ENCODE measurements at places on chromosomes 3 and 15.

DNA sequence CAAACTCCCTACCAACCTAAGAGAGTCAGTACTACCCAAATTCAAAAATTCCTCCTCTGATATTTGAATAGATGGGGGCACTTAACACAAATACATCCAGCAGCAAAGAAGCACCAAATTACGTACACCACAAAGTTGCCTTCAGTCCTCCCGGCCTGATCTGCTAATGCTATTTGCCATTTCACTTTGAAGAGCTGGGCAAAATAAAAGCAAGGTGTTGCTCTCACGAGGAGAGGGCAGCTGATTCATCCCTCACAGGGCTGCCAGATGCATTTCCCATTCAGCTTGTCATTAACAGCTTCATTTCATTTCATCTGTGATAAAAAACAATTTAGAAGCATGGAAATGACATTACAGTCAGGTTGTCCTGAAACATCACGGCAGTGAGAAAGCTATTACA, 283.4 kb upstream of the VEPH1 start:
- DNase-seq: no peak

GRCh38 chr3:186093271-186093900, 15.5 kb downstream of the ETV5 start:
- DNase-seq: no peak

DNA sequence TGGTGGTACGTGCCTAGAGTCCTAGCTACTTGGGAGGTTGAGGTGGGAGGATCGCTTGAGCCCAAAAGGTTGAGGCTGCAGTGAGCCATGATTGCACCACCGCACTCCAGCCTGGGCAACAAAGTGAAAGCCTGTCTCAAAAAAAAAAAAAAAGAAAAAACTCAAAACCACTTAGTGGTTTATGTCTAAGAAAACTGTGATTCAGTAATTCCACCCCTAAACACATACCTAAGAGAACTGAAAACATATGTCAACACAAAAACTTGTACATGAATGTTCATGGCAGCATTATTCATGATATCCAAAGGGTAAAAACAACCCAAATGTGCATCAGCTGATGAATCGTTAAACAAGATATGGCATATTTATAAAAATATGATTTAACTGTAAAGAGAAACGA, 14.3 kb downstream of the SPG21 start:
- DNase-seq: no peak

DNA sequence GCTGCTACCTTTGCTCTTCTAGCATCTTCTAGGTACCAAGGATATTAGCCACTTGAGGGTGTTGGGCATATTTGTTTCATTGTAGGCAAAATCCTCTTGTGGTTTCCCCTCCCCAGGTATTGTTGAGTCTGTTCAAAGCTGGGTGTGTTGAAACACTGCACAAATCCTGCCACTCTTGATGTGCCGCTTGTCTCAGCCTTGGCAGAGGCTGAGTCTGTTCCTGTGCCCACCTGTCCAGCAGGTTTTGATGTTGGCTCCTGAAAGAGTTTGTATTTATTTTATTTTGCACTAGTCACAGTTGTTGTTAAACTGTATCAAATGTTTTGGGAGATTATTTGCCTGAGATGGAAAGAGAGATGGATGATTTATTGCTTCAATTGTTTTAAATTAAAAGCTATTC, 136.2 kb downstream of the USP13 start:
- no peak for DNase-seq

- DNase-seq: no peak
These were observed 28.5 kb downstream of the MCTP2 start for GRCh38 chr15:94259863-94260262.
